ENCODE measurements at places on chromosomes 16 and 17.

- DNase-seq, result no peak
Observed at GRCh38 chr17:933312-934073, 46.1 kb downstream of the NXN start.

DNA sequence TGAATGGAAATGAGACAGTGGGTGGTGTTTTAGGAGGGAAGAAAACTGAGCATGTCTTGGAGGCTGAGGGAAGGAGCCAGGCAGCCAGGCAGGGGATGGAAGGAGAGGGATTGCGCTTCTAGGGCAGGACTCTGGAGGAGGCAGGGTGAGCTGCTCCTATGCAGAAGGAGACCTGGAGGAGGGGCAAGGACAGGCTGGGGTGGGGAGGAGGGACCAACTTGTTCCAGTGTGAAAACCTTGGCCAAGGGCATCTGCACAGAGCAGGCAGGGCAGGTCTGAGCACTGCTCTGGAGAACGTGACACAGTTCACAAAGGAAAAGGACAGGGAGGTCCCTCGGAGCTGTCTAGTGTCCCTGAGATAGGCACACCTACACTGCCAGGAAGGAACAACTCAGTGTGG is 5.5 kb downstream of the GALK1 start:
- DNase-seq, result no peak

DNA sequence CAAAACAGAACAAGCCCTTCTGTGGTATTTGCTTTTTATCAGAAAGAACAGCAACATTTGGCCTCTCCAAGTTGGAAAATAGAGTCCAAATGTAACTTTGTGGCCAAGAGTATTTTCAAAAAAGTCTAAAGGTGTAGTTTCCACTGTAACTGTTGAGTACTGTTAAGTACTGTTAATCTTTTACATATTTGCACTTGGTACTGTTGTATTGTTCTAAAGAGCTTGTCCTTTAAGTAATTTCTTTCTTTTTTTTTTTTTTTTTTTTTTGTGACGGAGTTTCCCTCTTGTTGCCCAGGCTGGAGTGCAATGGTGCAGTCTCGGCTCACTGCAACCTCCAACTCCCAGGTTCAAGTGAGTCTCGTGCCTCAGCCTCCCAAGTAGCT is 21.5 kb downstream of the LDAF1 start:
- DNase-seq, result no peak

- no peak for DNase-seq
Observed at GRCh38 chr17:57810721-57811637, 38.9 kb downstream of the MRPS23 start.

GRCh38 chr17:73323409-73324159 is 11.8 kb upstream of the CDC42EP4 start:
- no peak for DNase-seq

- DNase-seq, result no peak
Observed at GRCh38 chr16:82459580-82460256, 167.1 kb upstream of the CDH13 start.

DNA sequence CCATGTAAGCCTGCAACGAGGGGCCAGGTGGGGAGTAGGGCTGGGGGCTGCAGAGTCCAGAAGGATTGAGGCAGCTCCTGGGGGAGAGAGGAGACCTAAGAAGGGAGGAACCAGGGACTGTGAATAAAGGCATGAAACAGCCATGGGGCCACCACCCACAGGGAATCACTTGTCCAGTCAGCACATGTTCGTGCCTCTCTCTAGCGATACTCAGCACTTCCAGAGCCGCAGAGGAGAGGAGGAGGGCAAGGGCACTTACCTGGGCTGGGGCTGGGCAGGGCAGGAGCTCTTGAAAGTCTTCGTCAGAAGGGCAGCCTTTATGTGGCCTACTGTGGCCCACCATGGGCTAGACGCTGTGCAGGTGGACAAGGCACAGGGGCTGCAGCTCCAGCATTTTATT is 24.2 kb downstream of the CACNA1G start:
- no peak for DNase-seq

DNA sequence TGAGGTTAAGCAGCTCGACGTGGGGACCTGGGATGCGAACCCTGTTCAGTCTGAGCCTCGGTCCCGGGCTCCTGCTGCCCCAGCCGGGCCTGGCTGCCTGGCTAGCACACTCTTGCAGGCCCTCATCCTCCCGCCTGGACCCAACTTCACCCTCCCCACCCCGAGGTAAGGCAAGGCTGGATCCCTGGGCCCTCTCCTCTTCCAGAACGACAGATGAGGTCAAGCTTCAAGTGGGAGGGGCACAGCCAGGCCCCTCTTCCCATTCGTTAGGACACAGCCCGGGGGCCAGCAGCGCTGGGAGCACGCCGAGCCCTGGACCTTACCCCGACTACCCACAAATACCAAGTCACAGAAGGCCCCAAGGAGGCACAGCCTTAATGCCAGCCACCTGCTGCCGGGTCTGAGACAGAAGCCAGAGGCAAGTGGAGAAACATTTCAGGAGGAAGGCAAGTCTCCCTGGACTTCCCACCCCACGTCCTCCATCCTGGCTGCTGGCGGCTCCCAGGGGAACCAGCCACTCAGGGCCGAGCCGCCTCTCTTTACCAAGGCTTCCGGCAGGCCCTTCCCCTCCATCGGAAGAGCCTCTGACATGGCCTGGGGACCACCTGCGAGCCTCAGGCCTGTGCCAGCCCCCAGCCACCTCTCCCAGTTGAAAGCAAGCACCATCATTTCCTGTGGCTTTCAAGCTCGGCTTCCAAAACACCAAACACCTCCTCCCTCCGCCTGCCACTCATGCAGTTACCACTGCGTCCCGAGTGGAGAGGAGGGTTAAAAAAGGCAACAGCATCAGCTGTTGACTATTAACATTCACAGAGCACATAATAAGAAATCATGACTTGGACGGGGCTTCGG is 59.9 kb downstream of the RPH3AL start:
- no peak for DNase-seq

GRCh38 chr16:88773812-88774291 is 11.2 kb downstream of the PIEZO1 start:
- DNase-seq, result no peak

- DNase-seq, result no peak
Observed at GRCh38 chr16:73092236-73092781, 44.4 kb upstream of the ZFHX3 start.

DNA sequence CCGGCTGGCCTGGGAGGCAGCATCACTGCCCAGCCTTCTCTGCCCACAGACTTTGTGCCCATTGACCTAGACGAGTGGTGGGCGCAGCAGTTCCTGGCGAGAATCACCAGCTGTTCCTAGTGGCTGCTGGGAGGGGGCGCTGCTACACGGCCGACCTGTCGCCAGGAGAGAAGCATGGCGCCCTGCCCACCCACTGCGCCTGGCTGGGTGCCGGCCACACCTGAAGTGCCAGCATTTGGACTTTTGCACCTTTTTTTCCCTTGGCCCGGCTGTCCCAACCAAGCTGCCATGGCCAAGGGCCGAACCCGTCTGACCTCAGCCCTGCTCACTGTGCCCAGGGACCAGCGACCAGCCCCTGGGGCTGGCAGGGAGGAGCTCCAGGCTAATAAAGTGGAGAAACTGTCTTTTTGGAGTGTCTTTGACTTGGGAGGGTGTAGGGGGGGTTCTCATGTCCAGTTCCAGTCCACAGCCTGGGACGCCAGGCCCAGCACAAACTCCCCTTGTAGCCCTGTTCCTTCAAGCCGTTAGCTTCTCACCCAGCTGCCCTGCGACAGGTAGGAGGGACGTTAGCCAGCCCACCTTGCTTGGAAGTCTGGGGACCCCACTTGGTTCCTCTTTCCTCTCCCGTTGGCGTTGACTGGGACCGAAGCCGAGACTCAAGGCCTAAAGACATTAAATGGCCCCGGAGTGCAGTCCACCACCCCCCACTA is 939 bp upstream of the WDR90 start:
- DNase-seq, result no peak

- DNase-seq, result no peak
Observed at GRCh38 chr16:11140098-11140375, 116.0 kb downstream of the SOCS1 start.

GRCh38 chr16:12321311-12321842 is 344.8 kb downstream of the SNX29 start:
- no peak for DNase-seq

GRCh38 chr16:79265701-79266100 is 334.8 kb downstream of the MAF start:
- DNase-seq, result no peak

DNA sequence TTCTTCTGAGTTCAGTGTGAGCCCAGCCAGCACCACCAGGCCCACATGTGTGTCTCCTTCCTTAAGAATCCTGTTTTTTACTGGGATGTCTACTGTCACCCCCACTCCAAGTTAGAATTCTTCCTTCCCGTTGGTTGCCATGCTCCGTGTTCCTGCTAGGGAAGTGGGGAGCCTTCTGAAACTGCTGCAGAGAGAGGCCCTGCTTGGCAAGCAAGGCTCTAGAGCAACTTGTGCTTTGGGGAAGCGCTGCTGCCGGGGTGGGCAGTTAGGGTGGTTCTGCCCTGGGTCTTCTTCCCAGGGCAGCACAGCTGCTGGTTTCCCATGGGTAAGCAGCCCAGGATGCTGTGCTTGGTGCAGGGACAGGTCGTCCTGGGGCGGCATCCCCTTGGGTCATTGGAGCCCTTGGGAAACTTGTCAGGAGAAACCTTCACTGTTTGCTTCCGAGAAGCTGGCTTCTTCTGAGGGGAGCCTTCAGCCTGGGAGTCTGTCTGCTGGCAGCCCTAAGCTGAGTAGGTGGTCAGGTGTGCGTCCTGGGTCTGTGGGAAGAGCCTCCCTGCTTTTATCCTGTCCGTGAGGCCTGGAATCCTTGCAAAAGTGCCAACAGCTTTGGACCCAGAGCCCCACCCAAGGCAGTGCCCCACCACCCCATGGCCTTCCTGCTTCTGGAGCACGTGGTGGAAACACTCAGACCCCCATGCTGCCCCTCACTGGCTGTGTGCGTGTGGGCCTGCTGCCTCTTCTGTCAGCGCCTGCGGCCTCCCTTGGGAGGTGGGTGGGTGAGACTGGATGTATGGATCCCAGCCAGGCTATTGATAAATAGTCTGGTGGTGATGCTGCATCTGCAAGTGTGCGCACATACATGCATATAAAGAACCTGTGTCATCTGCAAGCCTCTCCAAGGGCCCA is 71.8 kb downstream of the PLD6 start:
- no peak for DNase-seq

GRCh38 chr17:82243648-82244412 is 15.0 kb downstream of the SLC16A3 start:
- no peak for DNase-seq

DNA sequence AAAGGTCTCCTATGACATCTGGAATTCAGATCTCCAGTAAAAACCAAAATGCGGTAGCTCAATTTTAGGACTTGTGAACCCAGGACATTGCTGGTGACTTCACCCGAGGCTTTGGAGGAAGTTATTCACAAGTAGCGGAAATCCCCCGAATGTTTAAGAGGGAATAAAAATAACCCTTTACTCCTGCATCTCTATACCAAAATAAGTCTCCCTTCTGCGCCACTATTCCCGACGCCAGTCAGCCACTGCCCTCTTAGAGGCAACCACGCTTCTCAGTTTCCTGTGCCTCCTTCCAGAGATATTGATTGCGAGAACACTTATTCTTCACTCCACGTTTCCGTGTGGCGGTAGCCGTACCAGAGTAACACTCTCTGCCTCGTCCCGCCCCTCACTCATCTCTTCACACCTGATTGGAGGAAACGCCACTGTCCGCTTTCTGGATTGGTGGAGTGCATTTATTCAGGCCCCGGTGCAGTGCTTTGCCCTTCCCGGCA is 27.4 kb downstream of the EMP2 start:
- DNase-seq, result peak; percentile 39

GRCh38 chr16:87621976-87622713 is 19.8 kb downstream of the JPH3 start:
- no peak for DNase-seq

DNA sequence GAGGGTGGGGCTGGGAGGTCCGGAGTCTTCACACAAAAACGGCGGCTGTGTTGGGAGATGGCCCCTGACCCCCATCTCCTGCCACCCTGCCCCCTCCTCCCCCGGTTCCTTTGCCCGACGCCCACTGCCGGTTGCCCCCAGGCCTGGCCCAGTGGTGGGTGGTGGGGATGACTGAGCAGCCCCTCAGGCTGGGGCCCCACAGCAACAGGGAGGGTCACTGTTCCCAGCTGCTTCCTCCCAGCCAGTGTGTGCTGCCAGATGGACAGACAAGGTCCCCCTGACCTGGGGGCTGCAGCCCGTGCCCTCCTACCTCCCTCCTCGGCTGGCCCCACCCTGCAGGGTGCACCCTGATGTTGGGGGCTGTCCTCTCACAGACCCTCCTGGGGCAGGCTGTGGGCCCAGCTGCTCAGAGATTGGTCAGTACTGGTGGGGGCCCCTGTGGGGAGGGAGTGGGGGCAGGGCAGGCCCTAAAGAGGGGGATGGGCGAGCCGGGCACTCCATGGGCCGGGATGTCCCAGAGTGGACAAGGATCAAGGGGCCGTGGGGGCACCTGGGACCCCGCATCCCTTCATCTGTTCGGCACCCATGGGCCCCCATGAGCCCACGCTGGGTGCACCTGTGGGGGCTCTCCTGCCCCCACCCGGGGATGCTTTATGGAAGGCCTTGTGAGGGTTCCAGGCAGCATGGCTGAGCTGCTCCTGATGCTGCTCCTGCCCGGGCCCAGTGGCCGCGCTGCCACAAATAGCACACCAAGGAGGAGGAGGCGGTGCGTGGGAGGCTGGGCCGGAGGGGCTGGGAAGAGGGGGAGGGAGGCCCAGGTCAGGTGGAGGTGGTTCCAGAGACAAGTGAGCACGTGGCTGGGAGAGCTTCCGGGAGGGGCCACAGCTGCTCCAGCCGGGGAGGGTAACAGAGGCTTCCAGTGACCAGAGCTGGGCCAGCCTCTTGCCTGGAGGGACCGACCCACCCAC is 5.1 kb downstream of the C1QTNF8 start:
- no peak for DNase-seq

- no peak for DNase-seq
Observed at GRCh38 chr17:59825533-59826322, 67.0 kb downstream of the TUBD1 start.

DNA sequence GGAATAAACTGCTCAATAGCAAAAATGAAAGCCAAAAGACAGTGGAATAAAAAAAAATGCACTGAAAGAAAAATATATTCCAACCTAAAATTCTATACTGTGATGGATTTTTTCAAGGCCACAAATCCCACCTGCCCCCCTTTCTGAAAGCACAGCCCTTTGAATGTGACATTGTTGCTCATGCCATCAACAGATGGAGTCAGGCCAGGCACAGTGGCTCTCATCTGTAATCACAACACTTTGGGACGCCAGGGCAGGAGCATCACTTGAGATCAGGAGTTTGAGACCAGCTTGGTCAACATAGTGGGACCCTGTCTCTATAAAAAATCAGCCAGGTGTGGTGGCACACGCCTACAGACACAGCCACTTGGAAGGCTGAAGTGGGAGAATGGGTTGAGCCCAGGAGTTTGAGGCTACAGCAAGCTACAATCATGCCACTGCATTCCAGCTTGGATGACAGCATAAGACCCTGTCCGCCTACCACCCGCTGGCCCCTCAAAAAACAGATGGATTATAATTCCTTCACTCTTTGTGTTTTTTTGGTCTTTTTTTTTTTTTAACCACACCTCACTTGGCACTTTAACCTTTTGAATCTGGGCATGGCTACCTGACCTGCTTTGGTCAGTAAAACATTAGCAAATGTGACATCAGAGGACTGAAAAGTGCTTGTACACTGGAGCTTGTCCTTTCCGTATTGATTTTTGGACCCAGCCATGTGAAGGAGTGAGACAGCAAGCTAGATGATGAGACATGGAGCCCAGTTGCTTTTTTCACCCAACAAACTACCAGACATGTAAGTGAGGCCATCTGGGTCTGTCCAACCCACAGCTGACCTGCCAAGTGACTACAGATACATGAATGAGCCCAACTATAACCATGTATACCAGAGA is 36.3 kb downstream of the GLG1 start:
- no peak for DNase-seq
